ENCODE measurements at places on chromosomes 12 and 14. TPM values are rescaled to one million over a fixed set of nuclear protein-coding genes. Genes with fewer than 3 reads are reported as not detected.

The ASB2 gene
- 43.3 TPM for total RNA-seq

The MAP1LC3B2 gene
- 2.0 TPM for total RNA-seq

DNA sequence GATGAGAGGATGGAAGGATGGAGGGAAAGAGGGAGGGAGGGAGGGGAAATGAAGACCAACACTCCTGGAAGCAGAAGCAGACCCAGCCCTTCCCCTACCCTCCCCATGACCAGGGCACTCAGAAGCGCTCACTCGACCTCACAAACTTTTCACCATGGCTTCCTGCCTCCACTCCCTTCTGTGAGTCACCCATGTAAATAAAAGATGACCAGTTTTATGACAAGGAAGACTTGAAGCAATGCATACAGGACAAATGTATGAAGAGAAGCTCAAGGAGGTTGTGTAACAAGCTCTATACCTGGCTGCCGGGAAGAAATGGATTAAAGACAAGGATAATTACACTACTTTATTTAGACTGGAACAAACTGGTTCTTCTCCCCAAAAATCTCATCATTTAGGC, 63.8 kb downstream of the CDC42BPB start:
- no peak overlapping the region for H3K4me3 ChIP-seq
- H3K27me3 ChIP-seq: no peaks in the 10 kb centered on the region
- H3K36me3 ChIP-seq: peaks cover 2% of the 10 kb centered on the region
- no peaks in the 10 kb centered on the region for H3K4me1 ChIP-seq

- no peak overlapping the region for H3K4me3 ChIP-seq
- H3K27ac ChIP-seq: no peak overlapping the region
- DNase-seq: no peak
- peaks cover 53% of the 10 kb centered on the region for H3K27me3 ChIP-seq
- peaks cover 1% of the 10 kb centered on the region for H3K36me3 ChIP-seq
Observed at GRCh38 chr14:76131071-76131965, 20.4 kb upstream of the GPATCH2L start.

DNA sequence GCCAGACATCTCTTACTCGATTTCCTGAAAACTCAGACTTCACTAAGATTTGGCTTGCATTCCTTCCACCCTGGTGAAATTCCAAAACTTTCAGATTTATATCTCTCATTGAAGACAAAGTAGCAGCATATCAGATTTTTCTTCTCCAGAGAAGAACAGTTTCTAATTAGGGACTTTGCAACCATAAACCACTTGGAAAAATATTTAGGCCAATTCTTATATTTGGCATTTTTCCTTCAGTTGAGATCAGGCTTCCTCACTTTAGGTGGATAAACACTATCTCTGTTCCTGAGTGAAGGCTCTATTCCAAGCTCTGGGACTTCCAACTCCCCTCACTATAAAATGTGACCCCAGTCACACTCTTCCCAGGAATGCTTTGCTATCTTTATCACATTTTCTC, 1434.3 kb upstream of the FLRT2 start:
- no peak for DNase-seq
- H3K4me1 ChIP-seq: no peaks in the 10 kb centered on the region

DNA sequence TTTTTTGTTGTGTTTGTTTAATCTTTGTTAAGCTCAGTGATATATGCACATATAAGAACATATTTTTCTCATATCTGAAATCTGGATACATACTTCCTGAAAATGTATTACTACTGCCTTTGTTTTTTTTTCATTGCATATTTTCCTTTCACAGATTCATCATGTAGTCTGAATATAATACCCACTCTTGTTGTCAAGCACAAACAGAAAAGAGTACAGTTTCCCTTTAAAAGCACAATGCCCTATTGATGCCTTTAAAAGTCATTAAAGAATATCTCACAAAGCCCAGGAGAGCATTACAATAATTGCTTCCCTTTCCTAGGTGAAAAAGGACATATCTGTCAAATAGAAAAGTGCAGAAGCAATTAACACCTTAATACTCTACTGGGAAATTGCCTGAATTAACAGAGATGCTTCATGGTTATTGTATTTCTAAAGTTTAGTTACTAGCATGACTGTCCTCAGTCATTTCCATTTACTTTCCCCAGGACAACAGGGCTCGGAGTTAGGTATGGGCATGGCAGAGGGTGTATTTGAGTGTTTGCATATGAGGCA, 107.4 kb downstream of the GRIP1 start:
- no peak overlapping the region for H3K4me3 ChIP-seq
- H3K4me1 ChIP-seq: no peaks in the 10 kb centered on the region
- H3K27ac ChIP-seq: no peak overlapping the region
- DNase-seq: no peak
- no peaks in the 10 kb centered on the region for H3K36me3 ChIP-seq
- H3K27me3 ChIP-seq: peaks cover 6% of the 10 kb centered on the region

The CYP27B1 gene
- 14.7 TPM for total RNA-seq

DNA sequence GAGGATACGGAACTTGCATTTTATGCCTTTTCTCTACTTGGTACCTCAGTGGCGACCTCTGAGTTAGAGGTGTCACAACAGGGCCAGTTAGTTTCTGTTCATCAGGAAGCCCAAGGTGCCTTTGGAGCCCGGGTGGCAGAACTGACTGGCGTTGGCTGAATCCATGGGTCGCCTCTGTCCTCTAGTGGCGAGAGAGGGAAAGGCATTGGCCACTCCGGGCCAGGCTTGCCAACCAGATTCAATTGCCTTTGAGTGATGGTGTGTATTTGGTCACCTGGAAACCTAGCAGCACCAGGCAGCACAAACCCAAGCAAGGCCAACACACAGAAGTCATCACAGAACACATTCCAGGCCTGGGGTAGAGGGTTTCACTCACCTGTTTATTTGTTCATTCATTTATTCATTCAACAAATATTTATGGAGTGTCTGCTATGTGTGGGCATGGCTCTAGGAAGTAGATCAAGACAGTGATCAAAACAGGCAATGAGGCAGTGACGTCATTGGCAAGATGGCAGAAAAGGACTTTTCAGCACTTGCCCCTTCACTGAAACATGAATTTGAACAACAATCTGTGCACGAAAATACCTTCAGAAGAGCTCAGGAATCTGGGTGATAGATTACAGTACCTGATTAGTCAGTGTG, 40.5 kb upstream of the KCNA5 start:
- no peak overlapping the region for H3K27ac ChIP-seq
- H3K36me3 ChIP-seq: no peaks in the 10 kb centered on the region
- H3K27me3 ChIP-seq: peaks cover 14% of the 10 kb centered on the region
- H3K4me1 ChIP-seq: no peaks in the 10 kb centered on the region

The PTPRO gene
- 0.94 TPM for total RNA-seq

- H3K27ac ChIP-seq: peak overlapping the region; percentile 47
- no peak overlapping the region for H3K4me3 ChIP-seq
- H3K36me3 ChIP-seq: peaks cover 17% of the 10 kb centered on the region
- no peaks in the 10 kb centered on the region for H3K4me1 ChIP-seq
- no peaks in the 10 kb centered on the region for H3K27me3 ChIP-seq
Observed at GRCh38 chr12:121005346-121005815, 10.9 kb downstream of the C12orf43 start.

The METAP2 gene
- 118 TPM for total RNA-seq

The PRPF40B gene
- total RNA-seq: 14.0 TPM

The PTCSC3 gene
- total RNA-seq: not detected

DNA sequence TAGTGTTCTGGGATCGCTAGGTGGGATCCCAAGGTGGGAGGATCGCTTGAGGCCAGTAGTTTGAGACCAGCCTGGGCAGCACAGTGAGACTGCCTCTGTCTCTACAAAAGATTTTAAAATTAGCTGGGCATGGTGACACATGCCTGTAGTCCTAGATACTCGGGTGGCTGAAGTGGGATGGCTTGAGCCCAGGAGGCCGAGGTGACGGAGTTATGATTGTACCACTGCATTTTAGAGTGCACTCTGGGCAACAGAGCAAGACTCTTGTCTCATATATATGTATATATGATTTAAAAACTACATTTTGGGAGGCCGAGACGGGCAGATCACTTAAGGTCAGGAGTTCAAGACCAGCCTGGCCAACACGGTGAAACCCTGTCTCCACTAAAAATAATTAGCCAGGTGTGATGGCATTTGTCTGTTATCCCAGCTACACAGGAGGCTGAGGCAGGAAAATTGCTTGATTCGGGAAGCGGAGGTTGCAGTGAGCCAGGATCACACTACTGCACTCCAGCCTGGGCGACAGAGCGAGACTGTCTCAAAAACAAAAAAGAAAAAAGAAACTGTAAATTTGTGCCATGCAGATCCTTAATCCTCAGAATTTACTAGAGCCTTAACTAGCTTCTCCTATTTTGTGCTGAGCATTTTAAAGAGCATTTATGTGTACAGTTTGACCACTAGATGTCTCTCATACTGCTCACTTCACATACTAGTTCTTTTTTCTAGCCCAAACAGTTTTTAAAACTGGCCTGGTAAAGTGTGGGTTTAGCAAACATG, 114.8 kb downstream of the MON2 start:
- no peaks in the 10 kb centered on the region for H3K27me3 ChIP-seq
- H3K4me3 ChIP-seq: no peak overlapping the region
- peaks cover 6% of the 10 kb centered on the region for H3K36me3 ChIP-seq
- H3K4me1 ChIP-seq: no peaks in the 10 kb centered on the region

The KRT74 gene
- not detected for total RNA-seq

GRCh38 chr14:88430976-88431375, 45.5 kb downstream of the SPATA7 start:
- H3K27me3 ChIP-seq: no peaks in the 10 kb centered on the region
- no peaks in the 10 kb centered on the region for H3K36me3 ChIP-seq

The RNF31 gene
- total RNA-seq: 90.6 TPM

The B4GALNT3 gene
- 1.3 TPM for total RNA-seq

The HOXC10 gene
- total RNA-seq: not detected

GRCh38 chr14:72546344-72547016, 347.4 kb downstream of the DPF3 start:
- DNase-seq: no peak
- no peak overlapping the region for H3K27ac ChIP-seq
- H3K27me3 ChIP-seq: peaks cover 5% of the 10 kb centered on the region

The RIPK3 gene
- total RNA-seq: 11.0 TPM

- H3K4me1 ChIP-seq: peaks cover 79% of the 10 kb centered on the region
- H3K36me3 ChIP-seq: peaks cover 3% of the 10 kb centered on the region
- H3K27me3 ChIP-seq: no peaks in the 10 kb centered on the region
- H3K4me3 ChIP-seq: no peak overlapping the region
- H3K27ac ChIP-seq: no peak overlapping the region
- DNase-seq: no peak
Observed at GRCh38 chr12:1692895-1693610, 2.2 kb downstream of the ADIPOR2 start.

DNA sequence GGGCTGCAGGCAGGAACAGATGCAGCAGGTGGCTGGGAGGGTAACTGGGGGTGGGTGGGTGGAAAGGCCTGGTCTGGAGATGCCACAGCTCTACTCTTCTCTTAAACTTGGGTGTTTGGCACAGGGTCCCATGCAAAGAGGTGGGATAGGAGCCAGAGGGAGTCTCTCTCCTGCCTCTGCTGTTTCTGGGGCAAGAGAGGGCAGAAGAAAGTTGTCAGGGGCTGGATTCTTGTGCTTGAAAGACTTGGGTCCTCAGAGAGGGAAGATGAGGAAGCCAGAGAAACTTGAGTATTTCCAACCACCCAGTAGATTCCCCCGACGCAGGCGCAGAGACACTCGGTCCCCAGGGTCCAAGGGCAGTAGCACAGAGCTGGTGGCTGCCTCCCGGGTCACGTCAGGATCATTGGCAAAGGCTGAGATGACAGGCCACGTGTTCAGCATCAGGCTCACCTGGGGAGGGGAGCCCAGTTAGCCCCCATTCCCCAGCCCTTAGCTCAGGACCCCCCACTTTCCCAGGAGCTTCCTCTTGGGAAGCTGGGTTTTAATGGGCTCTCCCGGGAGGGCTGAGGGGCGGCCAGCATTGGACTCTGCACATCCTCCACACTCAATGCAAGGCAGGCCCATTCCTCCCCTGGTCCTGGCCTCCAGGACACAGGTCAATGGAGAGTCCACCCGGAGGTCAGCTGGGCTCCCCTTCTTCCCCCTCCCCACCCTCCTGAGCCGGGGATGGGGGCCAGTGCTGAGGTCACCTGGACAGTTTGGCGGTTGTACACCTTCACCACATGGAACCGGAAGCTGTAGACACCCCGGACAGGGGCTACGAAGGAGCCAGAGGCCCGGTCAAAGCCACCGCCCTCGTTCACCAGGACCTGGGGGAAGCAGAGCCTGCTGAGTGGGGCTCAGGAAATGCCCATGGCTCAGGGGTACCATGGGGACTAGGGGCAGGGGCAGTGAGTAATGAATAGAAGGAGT, 1.6 kb downstream of the CBLN3 start:
- H3K27ac ChIP-seq: peak overlapping the region; percentile 44
- peaks cover 10% of the 10 kb centered on the region for H3K36me3 ChIP-seq
- peak overlapping the region; percentile 62 for H3K4me3 ChIP-seq
- H3K4me1 ChIP-seq: peaks cover 55% of the 10 kb centered on the region
- no peak for DNase-seq
